Activated CD8-positive, alpha-beta memory T cell treated with anti-CD3 and anti-CD28 coated beads for 4 hours (primary cell): ENCODE measurements at places on chromosomes 4 and X.

- DNase-seq = no peak
These were observed 56.1 kb upstream of the MSX1 start for GRCh38 chr4:4803216-4803911.

GRCh38 chr4:153151535-153152455, 52.4 kb upstream of the TRIM2 start:
- no peak for DNase-seq

DNA sequence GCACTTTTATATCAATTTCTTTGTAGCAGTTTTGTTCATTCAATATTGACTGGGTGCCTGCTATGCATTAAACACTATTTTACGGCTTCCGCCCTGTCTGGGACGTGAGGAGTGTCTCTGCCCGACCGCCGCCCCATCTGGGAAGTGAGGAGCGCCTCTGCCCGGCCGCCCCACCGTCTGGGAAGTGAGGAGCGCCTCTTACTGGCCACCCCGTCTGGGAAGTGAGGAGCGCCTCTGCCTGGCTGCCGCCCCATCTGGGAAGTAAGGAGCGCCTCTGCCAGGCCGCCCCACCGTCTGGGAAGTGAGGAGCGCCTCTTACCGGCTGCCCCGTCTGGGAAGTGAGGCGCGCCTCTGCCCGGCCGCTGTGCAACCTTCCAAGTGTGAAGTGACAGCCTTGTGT, 68.1 kb downstream of the RPS3A start:
- DNase-seq = no peak

DNA sequence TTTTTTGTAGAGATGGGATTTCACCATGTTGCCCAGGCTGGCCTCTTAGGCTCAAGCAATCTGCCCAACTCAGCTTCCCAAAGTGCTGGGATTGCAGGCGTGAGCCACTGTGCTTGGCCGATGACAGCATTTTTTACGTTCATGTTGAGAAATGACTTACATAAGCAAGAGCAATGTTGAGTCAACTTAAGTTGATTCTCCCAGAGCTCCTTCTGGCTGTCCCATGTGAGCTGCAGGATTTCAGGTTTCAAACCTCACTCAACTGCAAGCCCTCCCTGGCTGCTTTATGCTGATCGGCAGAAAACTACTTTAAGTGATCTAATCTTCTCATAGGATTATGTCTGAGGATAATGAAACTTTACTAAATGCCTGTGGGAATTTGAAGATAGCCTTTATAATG, 86.8 kb downstream of the GC start:
- no peak for DNase-seq

- DNase-seq = no peak
These were observed 45.7 kb upstream of the INTU start for GRCh38 chr4:127586922-127587571.

- DNase-seq = no peak
These were observed 284.4 kb upstream of the SFRP2 start for GRCh38 chr4:154073107-154073822.

- no peak for DNase-seq
These were observed 264.0 kb upstream of the PITX2 start for GRCh38 chr4:110886856-110887255.

DNA sequence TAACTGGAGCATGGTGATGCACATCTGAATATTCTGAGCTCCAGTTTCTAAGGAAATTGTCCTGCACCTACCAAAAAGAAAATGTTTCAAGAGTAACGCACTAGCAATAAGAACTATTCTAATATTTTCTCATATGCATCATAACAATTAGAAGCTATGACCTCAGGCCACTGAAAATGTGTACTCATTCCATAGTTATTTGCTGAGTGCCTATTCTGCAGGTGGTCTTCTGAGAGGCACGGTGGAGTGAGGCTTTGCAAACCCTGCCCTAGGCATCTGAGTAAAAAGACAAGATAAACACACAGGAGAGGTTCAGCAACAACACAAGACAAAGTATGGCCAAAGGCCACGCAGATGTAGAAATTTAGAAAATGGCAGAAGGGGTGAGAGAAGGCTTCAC, 23.7 kb downstream of the SLC10A6 start:
- DNase-seq = no peak

- DNase-seq = no peak
These were observed 104.7 kb upstream of the SORBS2 start for GRCh38 chr4:185916683-185917082.

DNA sequence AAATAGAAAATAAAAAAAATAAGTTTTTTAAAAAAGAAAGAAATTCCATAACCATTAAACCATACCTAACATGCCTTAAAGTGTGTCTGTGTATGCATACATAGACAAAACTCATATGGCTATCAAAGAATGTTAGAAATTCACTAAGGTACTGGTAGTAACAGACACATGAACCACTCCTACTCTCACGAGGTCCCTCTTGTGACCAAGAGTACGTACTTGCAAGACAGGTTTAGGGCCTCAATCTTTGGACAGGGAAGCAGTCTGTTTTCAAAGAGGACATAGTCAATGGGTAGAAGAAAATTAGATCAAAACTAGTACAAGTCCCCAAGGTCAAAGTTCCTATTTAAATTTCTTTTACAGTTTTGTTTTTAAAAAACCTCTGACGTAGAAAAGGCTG, 117.3 kb downstream of the CHM start:
- DNase-seq = no peak

- DNase-seq = no peak
These were observed 319 bp downstream of the DRP2 start for GRCh38 chrX:101219864-101220346.

- DNase-seq = no peak
These were observed 37.3 kb upstream of the HPSE start for GRCh38 chr4:83371936-83372335.

- no peak for DNase-seq
These were observed 36.7 kb downstream of the AGA start for GRCh38 chr4:177405508-177405907.

DNA sequence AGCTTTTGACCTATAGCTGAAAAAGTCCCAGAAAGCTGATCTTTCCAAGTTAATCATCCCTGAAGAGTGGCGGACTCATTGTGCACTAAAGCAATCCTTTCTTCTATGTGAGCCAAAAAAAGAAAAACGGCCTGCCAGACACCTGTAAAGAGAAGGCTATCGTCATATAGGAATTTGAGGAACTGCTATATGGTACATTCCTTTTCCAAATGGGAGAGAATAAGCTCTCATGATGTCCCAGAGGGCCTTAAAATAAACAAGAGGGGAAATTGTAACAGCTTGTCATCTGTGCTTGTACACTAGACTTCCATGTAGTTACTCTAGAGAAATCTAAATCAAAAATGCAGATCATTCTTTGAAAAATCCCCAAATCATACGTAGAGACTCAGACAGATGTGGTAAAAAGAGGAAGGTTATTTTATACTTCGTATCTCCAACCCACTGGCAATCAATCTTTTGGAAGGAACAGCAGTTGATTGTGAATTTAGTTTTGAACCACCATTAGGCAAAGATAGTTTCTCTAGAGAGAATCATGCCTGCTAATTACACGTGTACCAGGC, 26.1 kb downstream of the GPR174 start:
- DNase-seq = no peak

DNA sequence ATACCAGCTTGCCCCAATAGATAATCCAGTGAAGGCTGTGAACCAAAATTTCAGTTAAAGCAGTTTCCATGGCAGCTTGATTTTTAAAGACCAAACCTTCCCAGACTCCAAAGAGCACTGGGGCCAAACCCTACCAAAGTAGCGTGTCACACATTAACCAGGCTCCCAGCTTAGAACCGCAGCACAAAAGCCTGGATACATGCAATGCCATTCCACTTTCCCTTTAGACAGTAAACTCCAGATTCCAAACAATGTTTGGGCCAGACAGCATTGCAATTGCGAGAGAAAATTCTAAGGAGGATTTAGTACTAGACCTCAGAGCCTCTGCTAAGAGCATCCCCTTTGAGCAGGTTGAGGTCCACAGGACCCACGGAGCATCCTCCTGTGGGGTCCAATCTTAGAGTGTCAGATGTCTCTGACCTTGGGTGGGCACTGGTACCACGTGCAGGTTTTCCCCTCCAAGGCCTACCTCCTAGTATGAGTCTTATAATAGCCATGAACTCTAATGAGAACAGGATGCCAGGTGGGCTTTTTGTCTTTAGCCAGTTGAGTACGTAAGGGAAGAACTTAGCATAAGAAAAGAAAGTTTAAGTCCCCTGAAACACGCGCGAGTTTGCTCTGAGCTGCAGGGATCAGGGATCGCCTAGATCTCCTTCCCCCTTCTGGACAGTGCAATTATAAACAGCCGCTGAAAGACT, 38.8 kb downstream of the MGARP start:
- no peak for DNase-seq

DNA sequence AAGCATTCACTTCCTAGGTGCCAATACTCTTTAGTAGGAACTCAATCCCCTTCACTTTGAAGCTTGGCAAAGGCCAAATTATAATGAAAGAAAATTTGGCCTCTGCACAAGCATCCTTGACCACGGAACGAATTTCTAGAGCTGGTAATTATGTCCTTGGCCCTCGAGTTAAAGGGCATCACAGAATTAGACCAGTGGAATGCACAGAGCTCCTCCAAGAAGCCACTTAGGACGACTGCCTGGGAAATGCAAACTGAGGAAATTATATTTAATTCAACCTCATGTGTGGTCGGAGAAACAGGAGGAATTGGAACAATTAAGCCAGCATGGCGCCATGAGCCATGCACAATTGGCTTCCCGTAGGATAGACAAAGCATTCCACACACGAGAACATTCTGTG, 59.3 kb downstream of the NLGN4X start:
- no peak for DNase-seq
